Astrocyte of the hippocampus (primary cell): ENCODE measurements at places on chromosomes 13 and 19.

- no peak for DNase-seq
Measured at GRCh38 chr19:6393983-6394412, 1.0 kb upstream of the GTF2F1 start.

GRCh38 chr19:49558591-49558990 is 21.8 kb downstream of the NOSIP start:
- DNase-seq, result no peak

GRCh38 chr13:39982745-39983144 is 327.3 kb downstream of the COG6 start:
- no peak for DNase-seq

- no peak for DNase-seq
Measured at GRCh38 chr13:95168191-95168590, 133.1 kb downstream of the ABCC4 start.

- DNase-seq, result no peak
Measured at GRCh38 chr19:9910625-9911024, 25.7 kb downstream of the OLFM2 start.

- no peak for DNase-seq
Measured at GRCh38 chr13:45690636-45691035, 11.5 kb upstream of the CBY2 start.

- peak; percentile 36 for DNase-seq
Measured at GRCh38 chr13:32267836-32268439, 47.2 kb downstream of the ZAR1L start.

- DNase-seq, result peak; percentile 56
Measured at GRCh38 chr19:49809160-49809940, 3.7 kb downstream of the FUZ start.

GRCh38 chr19:32367063-32367462 is 21.7 kb downstream of the ZNF507 start:
- no peak for DNase-seq

GRCh38 chr19:14775869-14776586 is 2.3 kb downstream of the ADGRE2 start:
- no peak for DNase-seq

- DNase-seq, result no peak
Measured at GRCh38 chr13:77513719-77514335, 21.7 kb upstream of the SCEL start.
